ENCODE measurements at places on chromosomes 1 and 21.

DNA sequence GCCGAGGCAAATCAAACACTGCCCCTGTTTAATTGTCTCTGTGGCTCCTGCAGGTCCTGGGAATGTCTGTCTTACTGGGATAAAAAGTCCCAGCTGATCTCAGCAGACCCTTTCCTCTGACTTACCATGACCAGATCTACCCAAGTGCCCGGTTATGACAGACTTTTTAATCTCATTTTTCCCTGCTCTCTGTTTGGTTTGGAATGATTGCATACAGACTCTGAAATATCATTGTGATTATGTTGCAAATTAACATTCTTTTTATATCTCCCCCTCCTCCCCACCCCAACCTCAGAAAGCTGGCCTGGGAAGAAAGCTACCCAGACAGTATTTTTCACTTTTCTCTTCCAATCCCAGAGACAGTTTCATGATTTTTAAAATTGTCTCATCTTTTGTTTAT is 16.3 kb downstream of the RAB7B start:
- no peak for DNase-seq

- DNase-seq, result no peak
These were observed 85.0 kb downstream of the PCP4 start for GRCh38 chr21:39952265-39952664.

GRCh38 chr1:64472805-64473204 is 2.9 kb downstream of the CACHD1 start:
- no peak for DNase-seq

DNA sequence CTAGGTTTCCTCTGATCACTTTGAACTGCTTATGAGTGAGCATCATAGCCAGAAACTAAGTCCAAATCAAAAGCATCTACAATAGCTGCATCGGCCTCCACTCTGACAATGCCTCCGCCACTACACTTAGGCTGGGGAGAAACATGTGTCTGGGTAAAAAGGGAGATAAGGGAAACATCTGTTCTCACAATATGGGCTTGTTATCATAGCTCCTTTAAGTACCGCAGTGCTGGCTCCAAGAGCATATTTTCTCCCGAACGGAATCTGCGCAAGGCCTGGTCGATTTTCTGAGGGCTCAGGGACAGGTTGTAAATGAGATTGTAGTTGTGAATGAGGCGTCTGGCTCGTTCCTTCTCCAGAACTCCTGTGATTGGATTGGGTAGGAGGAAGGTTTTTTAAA is 63.9 kb upstream of the CYP2J2 start:
- no peak for DNase-seq

GRCh38 chr1:109090196-109091077 is at the start of gene TMEM167B:
Gene TMEM167B, plus strand, starts transcription at chr1:109090764. Its CDS starts 109 bp downstream, at chr1:109090873.
- peak; percentile 84 for DNase-seq

- no peak for DNase-seq
These were observed 760 bp upstream of the NPHP4 start for GRCh38 chr1:5992814-5993555.

DNA sequence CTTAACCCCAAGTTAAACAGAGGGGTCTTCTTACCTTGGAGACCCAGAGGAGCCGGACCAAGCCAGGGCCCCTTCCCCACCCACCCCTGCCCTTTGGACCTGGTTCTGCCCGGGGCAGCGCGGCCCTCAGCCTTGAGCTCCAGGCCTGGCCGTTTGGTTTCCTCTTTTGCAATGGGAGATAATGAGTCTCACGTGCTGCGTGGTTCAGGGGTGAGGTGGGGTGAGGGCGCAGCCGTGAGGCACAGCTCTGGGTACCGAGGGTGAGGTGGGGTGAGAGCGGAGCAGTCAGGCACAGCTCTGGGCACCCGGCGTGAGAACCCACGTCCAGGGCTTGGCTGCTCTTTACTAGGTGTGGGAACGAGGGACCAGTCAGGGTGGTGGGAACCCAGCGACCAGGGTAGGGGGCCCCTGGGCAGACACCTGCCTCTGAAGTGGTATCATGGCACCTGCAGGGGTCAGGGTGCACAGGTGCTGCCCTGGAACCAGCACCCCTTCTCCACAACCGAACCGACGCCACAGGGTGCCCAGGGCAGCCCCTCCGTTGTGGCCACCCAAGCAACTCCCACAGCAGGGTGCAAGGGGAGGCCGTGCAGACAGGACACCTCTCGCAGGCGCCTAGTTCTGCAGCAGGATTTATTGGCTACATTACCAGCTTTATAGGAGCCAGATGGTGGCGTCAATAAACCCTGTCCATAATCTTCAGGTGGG is 182.2 kb downstream of the PRDM16 start:
- DNase-seq, result no peak

DNA sequence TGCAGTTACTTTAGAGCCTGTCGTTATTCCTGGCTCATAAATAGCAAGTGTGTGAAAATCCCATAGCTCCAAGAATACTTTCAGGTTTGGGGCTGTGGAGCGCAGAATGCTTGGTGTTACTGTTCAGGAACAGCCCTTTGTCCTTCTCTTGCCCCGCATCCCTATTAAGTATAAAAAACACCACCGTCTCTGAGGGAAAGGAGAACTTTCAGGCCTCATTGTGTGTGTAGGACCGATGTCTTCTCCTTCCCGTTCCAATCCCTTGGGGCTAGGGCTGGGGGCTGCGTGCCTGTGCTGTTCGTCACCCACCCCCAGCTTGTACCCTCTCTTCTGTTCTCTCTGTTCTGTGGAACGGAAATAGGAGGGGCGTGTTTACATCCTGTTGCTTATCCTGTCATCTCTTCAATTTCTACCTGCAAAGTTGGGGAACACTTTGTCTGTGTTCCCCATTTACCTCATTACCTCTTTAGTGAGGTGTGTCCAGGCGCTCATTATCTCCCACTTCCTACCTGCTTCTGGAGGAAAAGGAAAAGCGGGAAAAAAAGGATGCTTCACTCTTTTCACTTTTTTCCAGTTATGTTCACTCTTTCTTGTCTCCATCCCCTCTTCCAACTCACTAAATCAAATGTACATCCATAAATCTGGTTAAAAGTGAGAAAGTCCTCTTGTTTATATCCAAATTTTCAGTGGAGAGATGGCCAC is 788 bp upstream of the TXNIP start:
- DNase-seq, result no peak

GRCh38 chr1:67682659-67683197 is 2.3 kb upstream of the GADD45A start:
- no peak for DNase-seq

DNA sequence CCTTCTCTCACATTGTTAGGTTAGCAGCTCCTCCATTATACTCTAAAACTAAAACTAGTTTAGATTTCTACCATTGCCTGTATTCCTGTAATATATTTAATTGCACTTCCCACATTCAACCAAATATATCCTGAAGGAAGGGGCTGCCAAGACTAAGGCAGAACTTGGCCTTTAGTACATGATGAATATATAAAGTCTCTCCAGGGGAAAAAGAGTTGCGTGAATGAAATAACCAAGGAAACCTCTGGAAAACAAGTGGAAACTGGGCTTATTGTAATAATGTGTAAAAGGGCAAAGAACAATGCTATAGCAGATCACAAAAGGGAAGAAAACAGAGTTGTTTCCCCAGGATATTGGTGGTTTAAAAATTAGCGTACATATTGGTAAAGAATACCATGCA is 1012.5 kb upstream of the PRMT6 start:
- no peak for DNase-seq

- no peak for DNase-seq
These were observed 46.2 kb downstream of the USP25 start for GRCh38 chr21:15775981-15776380.

DNA sequence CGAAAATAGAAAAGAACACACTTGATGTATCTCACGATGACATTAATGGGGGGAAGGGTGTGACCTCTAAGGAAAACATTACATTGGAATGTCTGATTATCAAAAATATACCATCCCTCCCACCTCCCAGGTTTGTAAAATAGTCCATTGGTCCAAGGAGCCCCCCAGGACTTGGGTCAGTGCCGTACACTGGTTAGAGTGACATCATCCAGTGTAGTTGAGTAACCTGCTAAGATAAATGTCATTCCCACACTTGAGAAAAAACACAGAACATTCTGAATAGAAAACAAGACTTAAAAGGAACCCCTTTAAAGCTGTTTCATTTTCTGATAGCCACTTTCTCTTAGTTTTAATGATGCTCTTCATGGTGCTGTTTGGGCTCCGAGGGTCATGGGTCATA is 15.2 kb downstream of the DDX20 start:
- DNase-seq, result no peak

DNA sequence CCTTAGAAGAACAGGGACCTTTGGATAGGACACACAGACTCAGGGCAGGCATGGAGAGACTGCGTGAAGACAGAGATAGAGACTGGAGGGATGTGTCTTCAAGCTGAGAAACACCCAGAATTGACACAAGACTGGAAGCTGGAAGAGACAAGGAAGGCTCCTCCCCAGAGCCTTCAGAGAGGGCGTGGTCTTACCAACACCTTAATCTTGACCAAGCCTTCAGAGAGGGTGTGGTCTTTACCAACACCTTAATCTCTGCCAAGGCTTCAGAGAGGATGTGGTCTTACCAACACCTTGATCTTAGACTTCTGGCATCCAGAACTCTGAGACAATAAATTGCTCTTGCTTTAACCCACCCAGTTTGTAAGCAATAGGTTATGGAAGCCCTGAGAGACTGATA is 481.4 kb upstream of the VAMP3 start:
- no peak for DNase-seq

DNA sequence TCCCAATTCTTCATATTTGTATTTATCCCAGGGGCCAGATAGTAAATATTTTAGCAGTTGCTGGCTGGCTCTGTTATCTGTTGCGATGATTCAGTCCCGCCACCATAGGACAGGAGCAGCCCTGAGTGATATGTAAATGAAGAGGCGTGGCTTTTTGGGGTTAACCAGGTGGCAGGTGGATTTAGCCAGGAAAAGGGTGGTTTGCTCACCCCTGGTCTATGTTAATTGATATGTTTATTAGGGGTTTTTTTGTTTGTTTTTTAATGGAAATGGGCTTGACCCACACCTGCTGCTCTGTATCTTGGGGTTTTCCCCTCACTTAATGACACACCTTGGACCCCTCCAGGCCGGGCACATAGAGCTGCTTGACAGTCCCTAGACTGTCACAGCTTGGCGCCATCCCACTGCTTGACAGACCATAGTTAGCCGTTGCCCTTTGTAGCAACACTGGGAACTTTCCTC is 62.8 kb downstream of the PIK3CD start:
- no peak for DNase-seq

DNA sequence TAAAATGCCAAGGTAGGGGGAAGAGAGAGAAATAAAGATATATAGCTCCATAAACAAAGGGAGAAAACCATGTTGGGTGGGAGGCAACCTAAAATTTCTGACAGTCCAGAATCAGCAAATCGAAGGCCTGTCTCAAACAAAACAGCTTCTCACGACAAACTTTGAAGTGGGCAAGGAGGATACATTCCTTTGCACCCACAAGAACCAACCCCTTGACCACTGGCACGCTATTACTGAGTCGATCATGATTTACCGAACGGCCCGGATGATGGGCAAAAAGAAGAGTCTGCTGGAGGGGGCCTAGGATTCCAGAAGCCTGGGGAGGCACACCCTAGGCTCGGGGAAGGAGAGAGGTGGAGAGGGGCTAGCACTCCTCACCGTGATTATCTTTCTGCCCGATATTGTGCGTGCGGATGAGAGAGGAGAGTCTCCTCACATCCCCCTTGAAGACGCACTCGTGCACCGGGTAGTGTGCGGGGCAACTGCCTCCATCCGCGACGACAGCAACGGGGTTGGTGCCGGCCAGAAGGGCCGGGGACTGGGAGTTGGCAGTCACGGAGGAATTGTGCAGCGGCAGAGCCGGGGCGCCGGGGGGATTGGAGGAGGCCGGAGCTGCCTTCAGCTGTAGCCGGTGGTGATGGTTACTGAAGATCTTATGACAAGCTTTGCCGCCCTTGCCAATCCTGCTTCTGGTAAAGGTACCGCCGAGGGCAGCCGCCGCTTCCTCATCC is 756 bp downstream of the ANKRD13C start:
- no peak for DNase-seq

DNA sequence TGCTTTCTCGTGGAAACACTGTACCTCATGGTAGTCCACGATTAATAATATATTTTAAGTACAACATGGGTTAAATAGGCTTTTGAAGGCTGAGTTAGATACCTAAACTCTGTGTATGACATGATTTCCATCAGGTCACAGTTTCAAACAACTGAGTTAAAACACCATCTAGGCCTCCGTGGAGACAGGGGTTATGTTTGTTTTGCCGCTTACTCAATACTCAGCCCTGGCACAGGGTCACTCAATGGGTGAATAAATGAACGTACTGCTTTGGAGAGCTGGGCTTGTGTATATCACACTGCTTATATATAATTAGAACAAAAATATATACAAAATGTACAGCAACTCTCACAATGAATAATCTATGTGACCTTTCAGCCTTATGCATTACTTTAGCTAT is 72.5 kb downstream of the PLPPR5 start:
- no peak for DNase-seq

DNA sequence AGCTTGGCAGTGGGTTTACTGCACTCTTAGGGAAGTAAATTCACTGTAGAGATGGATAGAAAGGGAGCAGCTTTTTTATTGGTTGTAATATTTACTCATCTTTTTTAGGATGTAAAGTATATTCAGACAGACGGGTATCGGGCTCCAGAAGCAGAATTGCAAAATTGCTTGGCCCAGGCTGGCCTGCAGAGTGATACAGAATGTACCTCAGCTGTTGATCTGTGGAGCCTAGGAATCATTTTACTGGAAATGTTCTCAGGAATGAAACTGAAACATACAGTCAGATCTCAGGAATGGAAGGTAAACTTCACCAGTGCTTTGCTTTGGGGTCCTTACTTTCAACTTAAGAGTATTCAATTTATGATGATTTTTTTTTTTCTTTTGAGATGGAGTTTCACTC is 3.2 kb downstream of the UHMK1 start:
- no peak for DNase-seq

DNA sequence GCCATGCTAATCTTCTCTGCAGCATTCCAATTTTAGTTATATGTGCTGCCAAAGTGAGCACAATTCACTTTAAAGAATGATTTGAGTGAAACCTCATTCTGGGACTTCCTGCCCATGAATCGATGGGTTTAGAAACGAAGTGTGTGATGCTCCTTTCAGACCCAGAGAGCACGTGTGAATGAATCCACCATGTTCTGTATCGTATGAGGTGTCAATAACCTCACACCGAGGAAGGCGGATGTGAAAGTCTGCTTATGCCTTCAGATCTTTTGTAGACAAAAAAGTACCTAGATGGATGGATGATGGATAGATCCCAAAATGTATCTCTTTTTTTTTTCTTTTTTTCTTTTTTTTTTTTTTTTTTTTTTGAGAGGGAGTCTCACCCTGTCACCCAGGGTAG is 13.8 kb downstream of the UBASH3A start:
- DNase-seq, result no peak

DNA sequence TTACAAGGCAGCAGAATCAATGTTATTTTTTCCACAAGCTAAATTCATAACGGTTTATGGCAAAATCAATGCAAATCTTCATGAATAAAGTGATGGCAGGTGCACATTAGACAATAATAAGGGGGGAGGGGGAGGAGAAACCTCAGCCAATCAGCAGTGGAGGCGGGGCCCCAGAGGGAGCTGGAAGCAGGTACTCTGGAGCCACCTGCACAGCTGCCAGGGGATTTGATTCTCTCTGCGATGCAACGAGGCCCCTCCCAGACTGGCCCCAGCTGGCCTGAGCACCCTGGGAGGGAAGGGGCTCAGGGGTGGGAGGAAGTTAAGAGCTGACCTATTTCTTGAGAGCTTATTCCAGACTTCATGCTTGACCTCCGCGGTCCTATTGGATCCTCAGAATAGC is 127.8 kb upstream of the IGSF21 start:
- peak; percentile 0 for DNase-seq

Data from NCI-H774 (cell line).